ENCODE measurements at places on chromosomes 5 and 9. TPM values are rescaled to one million over a fixed set of nuclear protein-coding genes. Genes with fewer than 3 reads are reported as not detected.

Gene PSAT1
- 115 TPM for total RNA-seq

Gene TRIM14
- total RNA-seq: 8.6 TPM

Gene CKMT2
- total RNA-seq: 19.3 TPM

Gene SAPCD2
- 0.26 TPM for total RNA-seq

Gene DOCK2
- 3.6 TPM for total RNA-seq

Gene FBXL7
- total RNA-seq: 3.3 TPM

Gene EFNA5
- total RNA-seq: 3.5 TPM

Gene SH3RF2
- total RNA-seq: 1.2 TPM

Gene ZFAND5
- 127 TPM for total RNA-seq

Gene HAPLN1
- total RNA-seq: not detected

Measured in fibroblast of lung (primary cell).